Non-pigmented ciliary epithelial cell (primary cell): ENCODE measurements at places on chromosomes 5 and 9.

DNA sequence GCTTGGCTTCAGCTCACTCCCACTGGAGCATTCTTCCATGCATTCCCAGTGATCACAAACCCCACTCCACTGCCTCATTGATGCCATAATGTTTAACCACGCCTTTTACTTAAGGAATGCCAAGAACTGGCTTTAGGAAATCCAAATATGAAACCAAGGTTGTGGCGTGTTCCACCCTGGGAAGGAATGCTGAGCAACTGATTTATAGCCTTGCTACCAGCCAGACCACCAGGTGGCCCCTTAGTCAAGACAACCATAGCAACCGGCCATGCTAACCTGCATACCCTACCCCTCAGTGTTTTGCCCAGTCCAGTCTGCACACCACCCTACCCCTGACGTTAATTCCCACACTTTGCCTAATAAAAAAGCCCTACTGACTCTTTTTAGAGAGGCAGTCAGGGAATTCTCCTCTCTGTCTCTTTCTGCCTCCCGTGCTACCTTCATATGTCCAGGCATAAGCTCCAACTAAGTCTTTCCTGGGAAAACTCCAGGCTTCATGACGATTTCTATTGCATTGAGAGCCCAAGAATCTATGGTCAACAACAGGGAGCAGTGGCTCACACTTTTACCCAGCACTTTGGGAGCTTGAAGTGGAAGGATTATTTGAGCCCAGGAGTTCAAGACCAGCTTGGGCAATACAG, 27.0 kb upstream of the PRRC2B start:
- DNase-seq = no peak

DNA sequence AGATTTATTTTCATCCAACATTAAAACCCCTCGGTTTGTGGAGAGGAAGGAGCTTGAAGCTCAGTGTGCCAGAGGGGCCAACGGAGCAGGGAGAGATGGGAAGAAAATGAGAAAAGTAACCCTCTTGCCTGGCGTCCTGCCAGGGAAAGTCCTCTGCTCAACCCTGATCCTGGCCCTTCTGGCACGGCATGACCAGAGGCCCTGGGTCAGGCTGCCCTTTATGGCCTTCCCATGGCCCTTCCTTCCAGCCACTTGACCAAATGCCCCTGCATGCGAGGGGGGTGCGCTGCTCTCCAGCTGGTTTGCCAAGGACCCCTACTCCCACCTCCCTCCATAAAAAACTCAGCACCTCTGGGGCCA, 43.8 kb downstream of the SPRY4 start:
- no peak for DNase-seq

DNA sequence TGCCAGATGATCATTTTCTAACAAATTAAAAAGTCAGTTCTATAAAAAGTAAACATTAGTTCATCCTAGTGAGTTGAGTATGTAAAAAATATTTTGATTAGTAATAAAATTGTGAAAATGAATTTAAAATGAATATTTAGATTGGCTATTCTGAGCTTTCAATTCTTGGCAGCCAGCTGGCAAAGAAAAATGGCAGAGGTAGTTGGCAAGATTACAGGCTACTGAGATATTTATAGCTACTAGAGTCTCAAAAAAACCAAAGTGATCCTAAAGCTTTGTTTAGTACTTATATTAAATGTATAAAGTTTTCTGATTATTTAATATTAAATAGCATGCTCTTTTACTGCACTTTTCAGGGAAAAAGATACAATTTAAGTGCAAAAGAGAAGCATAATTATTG, 25.0 kb downstream of the SGTB start:
- no peak for DNase-seq

GRCh38 chr5:52657247-52657645, 130.5 kb upstream of the ITGA1 start:
- DNase-seq = no peak
